ENCODE measurements at places on chromosomes 4 and X.

GRCh38 chr4:80231180-80231579 lies 33.9 kb downstream of the PRDM8 start:
- no peaks in the 10 kb centered on the region for H3K36me3 ChIP-seq
- no peaks in the 10 kb centered on the region for H3K4me1 ChIP-seq
- H3K27ac ChIP-seq, result no peak overlapping the region
- DNase-seq, result no peak

GRCh38 chr4:139735381-139736273 lies 70.0 kb downstream of the MGST2 start:
- H3K27me3 ChIP-seq, result no peaks in the 10 kb centered on the region
- H3K36me3 ChIP-seq, result no peaks in the 10 kb centered on the region
- peak overlapping the region; percentile 91 for H3K27ac ChIP-seq
- peak; percentile 58 for DNase-seq
- peak overlapping the region; percentile 41 for H3K4me3 ChIP-seq
- peaks cover 36% of the 10 kb centered on the region for H3K4me1 ChIP-seq

DNA sequence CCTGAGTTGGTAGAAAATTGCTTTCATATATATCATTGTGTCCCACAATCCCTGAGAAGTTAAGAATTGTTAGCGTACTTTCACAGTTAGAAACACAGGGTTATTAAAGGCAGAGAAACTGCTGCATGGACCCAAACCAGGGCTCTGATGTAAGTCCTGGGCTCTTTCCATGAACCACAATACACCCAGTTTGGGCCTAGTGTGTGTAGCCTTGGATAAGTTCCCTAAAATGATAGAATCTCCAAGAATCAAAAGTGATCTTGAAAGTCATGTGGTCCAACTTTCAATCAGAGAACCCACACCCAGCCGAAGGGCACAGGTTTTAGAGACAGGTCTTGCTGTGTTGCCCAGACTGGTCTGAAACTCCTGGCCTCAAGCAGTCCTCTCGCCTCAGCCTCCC lies 257.8 kb upstream of the KLF3 start:
- no peaks in the 10 kb centered on the region for H3K36me3 ChIP-seq
- no peak for DNase-seq
- H3K4me1 ChIP-seq, result no peaks in the 10 kb centered on the region
- no peak overlapping the region for H3K27ac ChIP-seq
- H3K27me3 ChIP-seq, result no peaks in the 10 kb centered on the region
- H3K4me3 ChIP-seq, result no peak overlapping the region

- H3K4me1 ChIP-seq, result no peaks in the 10 kb centered on the region
- no peak overlapping the region for H3K4me3 ChIP-seq
- H3K27ac ChIP-seq, result no peak overlapping the region
- DNase-seq, result no peak
- H3K27me3 ChIP-seq, result no peaks in the 10 kb centered on the region
Observed at GRCh38 chr4:17771284-17771908, 10.0 kb downstream of the FAM184B start.

- no peaks in the 10 kb centered on the region for H3K27me3 ChIP-seq
- H3K27ac ChIP-seq, result peak overlapping the region; percentile 87
- DNase-seq, result peak; percentile 69
- no peaks in the 10 kb centered on the region for H3K36me3 ChIP-seq
- no peak overlapping the region for H3K4me3 ChIP-seq
- peaks cover 28% of the 10 kb centered on the region for H3K4me1 ChIP-seq
Observed at GRCh38 chr4:37682701-37683401, 3.3 kb downstream of the RELL1 start.

Measured in hepatocyte (in vitro differentiated cells).